ENCODE measurements at places on chromosomes 5 and 9.

GRCh38 chr5:66454186-66455078 lies 141.8 kb upstream of the MAST4 start:
- no peak for DNase-seq

DNA sequence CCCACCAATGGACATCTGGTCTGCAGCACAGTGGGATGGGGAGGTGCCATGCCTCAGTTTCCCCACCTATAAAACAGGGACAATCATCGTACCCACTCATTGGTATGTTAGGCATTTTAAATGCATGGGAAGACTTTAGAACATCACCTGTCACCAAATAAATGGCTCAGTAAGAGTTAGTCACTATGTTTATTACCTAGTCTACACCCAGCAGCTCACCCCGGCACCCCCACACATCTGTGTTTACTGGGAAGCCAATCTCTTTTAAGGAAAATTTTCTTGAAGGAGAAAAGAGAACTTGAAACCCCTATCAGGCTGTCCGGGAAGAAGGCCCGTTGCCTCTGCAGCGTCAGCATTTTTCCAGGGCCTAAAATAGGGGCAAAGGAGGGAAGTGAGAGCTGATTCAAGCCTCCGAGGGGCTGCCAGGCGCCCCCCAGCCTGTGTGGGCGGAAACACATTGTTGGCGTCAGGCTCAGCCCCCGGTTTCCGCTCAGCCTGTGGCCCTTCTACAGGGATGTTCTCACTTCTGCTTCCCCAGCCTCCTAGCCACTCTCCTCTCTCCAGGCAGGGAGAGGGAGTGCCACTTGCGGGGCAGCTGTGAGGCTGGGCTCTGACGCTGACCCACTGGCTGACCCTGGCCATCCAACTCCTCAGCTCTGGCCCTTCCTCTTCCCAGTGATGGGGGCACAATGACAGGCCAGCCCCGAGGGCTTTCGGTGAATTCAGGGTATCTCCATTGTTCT lies 4.6 kb downstream of the CSF1R start:
- no peak for DNase-seq

DNA sequence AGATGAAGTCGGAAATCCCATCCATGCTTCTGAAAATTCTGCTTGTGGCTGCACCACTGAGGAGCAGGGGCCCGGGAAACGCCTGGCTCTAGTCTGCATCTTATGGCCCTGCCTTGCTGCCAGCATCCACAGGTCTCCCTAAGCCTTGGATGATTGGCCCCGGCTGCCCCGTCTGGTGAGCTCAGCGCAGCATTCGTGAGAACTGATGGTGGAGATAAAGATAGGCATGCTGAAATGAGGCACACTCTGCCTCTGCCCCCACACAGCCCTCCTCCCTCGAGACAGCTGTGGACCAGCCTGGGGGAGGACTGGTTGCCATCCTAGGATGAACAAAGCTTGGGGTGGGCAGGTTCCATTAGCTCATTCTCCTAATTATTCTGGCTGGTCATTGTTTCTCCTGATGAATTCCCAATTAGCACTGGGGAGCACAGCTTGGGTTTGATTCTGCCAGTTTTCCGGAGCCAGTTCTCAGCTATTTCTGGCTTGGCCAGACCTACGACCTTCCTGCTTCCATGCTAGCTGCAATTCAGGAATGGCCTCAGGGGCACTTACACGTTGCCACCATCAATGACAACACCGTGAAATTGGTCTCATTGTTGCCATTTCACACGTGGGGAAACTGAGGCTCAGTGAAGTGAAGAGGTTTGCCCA lies 62.8 kb upstream of the CPEB4 start:
- no peak for DNase-seq

- DNase-seq = no peak
Observed at GRCh38 chr9:75788006-75788634, 102.4 kb upstream of the PCSK5 start.

DNA sequence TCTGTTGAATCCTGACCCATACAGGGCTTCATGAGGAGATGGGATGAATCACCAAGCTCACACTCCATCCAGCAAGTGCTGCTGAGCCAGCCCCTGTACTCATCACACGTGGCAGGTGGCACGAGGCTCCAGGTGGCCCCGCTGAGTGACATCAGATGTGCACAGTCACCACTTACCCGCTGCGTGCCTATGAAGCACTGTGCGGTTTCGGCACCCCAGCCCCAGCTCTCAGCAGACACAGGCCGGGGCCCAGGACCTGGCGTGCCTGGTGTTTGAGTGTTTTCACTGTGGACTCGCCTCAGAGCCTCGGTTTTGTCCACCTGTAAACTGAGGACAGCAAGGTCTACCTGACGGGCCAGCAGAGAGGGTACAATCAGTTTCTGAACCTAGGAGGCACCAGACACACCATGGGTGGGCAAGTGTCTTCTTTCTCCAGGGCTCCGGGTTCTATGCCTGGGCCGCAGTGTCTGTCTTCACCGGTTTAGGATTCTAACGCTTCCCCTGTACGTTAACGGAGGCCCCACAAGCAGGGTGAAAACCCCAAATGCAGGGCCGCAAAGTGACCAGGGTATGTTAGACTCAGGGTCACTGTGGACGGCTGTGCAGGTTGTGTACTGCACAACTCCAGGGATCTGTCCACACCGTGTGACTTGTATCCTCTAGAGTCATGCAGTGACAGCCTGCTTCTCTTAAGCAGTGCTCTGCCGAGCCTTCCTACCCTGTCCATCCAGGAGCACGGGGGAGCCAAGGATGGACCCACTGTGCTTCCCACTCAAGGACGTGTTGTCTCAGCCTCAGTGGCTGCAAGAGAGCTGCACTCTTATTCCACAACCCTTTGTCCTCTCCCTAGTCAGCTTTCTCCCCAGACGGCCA lies 44.3 kb upstream of the COL5A1 start:
- no peak for DNase-seq

GRCh38 chr9:91219557-91219956 lies 142.2 kb downstream of the AUH start:
- no peak for DNase-seq

GRCh38 chr9:88813638-88814209 lies 177.5 kb upstream of the S1PR3 start:
- DNase-seq = no peak

DNA sequence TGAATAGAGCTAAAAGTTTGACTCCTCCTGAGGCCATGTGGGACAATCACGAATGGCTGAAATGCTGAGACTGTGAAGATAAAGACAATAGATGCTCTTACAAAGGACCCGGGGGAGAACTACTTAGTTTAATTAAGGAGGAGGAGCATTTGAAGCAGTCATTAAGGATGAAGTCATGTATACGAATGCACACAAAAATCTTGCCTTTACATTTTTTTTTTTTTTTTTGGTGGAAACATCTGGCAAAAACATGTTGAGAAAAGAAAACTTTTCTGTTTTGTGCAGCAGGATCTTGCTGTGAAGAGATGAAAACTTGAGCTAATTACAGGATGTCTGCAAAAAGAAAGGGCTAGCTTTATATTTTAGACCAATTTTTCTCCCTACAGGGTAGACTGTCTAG lies 42.3 kb upstream of the NR3C1 start:
- DNase-seq = no peak

DNA sequence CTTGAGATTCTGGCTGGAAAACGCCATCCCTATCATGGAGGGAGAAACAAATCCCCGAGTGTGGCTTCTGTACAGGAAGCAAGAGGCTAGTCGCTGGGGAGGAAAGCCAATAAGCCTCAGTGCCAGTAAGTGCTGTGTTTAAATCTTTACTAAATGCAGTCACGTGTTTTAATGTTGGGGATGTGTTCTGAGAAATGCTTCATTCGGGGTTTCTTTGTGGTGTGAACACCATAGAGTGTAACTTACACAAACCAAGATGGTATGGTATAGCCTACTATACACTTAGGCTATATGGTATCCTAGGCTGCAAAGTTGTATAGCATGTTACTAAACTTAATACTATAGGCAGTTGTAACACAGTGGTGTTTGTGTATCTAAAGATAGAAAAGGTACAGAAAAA lies 94.7 kb downstream of the GCNT1 start:
- DNase-seq = no peak

DNA sequence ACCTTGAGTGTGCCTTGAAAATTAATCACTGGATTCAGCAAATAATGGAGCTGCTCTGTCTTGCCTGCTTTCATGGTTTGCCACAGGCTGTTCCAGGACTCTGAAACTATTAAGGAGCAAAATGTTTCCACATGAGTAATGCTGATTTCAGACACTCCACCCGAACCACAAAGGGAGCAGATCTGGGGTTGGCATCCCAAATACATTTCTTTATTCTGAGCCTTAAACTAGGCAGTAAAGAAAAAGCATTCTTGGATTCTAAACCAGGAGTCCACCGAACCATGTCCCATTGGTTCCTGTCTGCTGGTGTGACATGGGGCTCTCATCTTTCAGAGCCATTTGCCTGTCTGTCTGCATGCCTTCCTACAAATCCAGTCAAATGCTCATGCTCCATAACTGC lies 10.1 kb upstream of the C1QTNF3 start:
- DNase-seq = no peak

- DNase-seq = no peak
Observed at GRCh38 chr9:7963026-7963425, 163.4 kb upstream of the DMAC1 start.

- DNase-seq = no peak
Observed at GRCh38 chr5:142777850-142778249, 7.7 kb downstream of the ARHGAP26 start.

DNA sequence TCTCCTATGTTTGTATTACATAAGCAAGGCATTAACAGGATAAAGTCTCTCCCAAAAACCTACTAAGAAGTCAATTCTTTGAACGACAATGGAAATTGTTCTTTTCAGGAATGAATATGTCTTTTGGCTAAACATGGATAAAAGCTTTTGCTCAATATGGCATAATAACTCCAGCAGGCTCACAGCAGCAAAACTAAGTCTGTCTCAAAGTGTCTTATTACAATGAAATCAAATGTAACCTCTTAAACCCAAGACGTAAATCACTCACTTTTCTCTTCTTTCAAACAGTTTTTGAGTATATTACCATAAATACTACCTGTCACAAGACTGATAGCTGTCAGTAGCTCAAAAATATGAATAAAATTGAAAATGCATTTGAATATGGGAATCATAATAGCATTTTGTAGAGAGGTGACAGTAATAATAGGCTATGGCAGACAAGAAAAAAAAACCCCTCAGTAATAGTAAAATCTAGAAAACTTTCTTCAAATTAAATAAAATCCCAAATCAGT lies 41.7 kb upstream of the EFNA5 start:
- DNase-seq = no peak

DNA sequence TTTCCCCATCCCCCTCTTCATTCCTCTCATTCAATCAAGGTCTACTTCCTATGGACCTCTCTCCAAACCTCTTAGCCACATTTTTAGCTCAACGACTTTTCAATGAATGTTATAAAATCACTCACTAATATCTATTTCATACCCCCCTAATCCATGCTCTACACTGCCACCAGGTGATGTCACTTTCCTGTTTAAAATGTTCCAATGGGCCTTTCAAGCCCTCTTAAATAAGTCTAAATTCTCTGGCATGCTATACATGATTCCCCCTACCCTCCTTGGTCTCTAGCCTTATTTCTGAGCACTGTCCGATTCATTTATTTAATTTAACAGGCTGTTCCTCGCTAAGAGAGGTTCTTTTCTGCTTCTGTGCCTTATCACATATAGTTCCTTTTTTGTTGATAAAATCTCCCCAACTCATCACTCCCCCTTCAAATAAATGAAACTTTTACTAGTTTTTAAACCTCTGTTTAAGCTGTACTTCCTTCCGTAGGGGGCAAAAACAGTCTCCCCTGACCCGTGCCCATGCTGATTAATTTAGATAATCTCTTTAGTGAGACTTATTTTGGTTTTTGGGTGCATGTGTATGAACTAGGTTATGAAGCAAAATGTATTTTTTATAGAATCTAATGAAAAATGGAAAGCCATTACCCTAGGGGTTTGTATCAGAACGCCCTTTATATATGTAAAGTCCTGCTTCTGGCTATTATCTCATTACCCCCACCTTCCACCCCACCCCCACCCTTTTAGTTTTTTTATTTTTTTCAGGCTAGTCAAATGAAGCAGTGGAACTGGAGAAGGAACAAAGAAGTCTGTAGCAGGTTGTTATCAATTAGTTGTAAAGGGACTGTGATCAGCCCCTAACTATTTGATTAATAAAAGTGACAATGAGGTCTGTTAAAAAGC lies 9.0 kb downstream of the ABHD17B start:
- no peak for DNase-seq

DNA sequence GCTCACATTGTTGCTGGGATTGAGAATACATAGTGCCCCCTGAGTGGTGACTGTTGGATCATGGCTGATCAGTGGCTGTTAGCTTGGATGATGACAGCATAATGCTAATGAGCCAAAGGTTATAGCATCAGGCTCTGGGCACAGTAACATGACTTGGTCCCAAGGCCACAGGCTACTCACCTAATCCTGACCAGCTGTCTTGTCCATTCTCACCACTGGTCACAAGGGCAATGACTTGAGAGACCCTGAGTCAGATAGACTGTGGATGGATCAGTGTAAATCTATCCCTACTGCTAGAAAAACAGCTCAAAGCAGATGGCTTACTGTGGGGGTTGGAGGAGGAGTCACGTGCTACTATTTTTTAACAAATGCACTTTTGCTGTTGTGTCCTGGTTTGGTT lies 74.7 kb downstream of the AOPEP start:
- DNase-seq = no peak

DNA sequence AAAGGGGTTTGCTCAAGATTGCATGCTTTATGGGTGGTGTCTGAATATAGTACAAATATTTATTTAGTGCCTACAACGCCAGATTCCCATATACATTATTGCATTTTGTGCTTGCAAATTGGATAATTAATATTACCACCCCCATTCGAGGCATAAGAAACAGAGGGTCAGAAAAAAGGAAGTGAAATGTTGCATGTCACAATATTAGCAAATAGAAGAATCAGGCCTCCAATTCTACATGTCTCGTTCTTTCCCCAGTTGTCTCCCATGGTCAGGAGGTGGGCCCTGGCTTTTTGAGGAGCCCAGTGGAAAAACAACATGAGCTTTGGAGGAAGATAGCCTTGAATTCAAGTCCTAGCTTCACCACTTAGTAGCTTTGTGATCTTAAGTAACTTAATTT lies 98.1 kb upstream of the CCDC112 start:
- DNase-seq = no peak

DNA sequence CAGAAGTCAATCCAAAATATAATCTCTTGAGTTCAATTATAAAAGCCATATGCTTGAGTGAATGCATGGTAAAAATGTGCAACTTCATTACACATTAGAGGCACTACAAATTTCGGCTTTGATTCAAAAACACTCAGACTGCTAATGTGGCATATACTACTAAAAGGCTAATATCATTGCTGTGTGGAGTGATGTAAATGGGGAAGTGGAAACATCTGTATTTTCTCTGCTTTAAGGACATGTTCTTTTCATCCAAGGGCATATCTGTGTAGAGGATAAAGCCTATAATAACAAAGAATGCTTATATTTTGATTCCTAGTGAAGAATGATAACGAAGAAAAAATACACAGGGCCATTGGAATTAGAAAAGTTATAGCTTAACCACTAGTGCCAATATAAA lies 643.9 kb upstream of the ZNF608 start:
- no peak for DNase-seq
